ENCODE measurements at places on chromosomes 4 and X. TPM values are rescaled to one million over a fixed set of nuclear protein-coding genes. Genes with fewer than 3 reads are reported as not detected.

DMP1 gene
- not detected for total RNA-seq

PPP2R2C gene
- total RNA-seq = not detected

CAMK2D gene
- 92.9 TPM for total RNA-seq

FGF13 gene
- 2.2 TPM for total RNA-seq

COX7B2 gene
- total RNA-seq = not detected

F9 gene
- not detected for total RNA-seq

FAM149A gene
- total RNA-seq = 7.0 TPM

SSX2B gene
- total RNA-seq = not detected

PPEF2 gene
- not detected for total RNA-seq

CCDC110 gene
- 2.0 TPM for total RNA-seq

RAB41 gene
- not detected for total RNA-seq

FAM9C gene
- under 0.01 TPM for total RNA-seq

SLIT2 gene
- total RNA-seq = 26.4 TPM

EVC2 gene
- total RNA-seq = 12.9 TPM

PABPC4L gene
- 1.5 TPM for total RNA-seq

SLC7A11 gene
- total RNA-seq = 69.1 TPM

BCLAF3 gene
- total RNA-seq = 6.1 TPM

DRD5 gene
- total RNA-seq = not detected

SPIN4 gene
- 0.92 TPM for total RNA-seq

BMP3 gene
- under 0.01 TPM for total RNA-seq

MAGEH1 gene
- total RNA-seq = 36.7 TPM

TDO2 gene
- total RNA-seq = 0.92 TPM

TRIM60 gene
- total RNA-seq = not detected

CHST7 gene
- total RNA-seq = 9.3 TPM

VSIG4 gene
- not detected for total RNA-seq

TCP11X2 gene
- not detected for total RNA-seq

ENPP6 gene
- 0.09 TPM for total RNA-seq

RHOXF1 gene
- not detected for total RNA-seq

GIMD1 gene
- not detected for total RNA-seq

ACE2 gene
- total RNA-seq = under 0.01 TPM

PPP4R3C gene
- total RNA-seq = not detected

NAA15 gene
- 22.2 TPM for total RNA-seq

TEX13D gene
- total RNA-seq = not detected

STPG2 gene
- 0.14 TPM for total RNA-seq

TRIM61 gene
- total RNA-seq = 2.1 TPM

GAGE12E gene
- not detected for total RNA-seq

GPC3 gene
- total RNA-seq = 1.9 TPM

TLR7 gene
- not detected for total RNA-seq

PCSK1N gene
- 0.09 TPM for total RNA-seq

CTAG1B gene
- not detected for total RNA-seq

CLTRN gene
- total RNA-seq = 0.28 TPM

GAGE2A gene
- not detected for total RNA-seq

DDIT4L gene
- total RNA-seq = 5.9 TPM

C4orf17 gene
- not detected for total RNA-seq

UTP3 gene
- 15.4 TPM for total RNA-seq

P2RY4 gene
- 0.18 TPM for total RNA-seq

GRPR gene
- total RNA-seq = under 0.01 TPM

SSX4 gene
- total RNA-seq = not detected

DUSP9 gene
- total RNA-seq = not detected

BMPR1B gene
- 0.14 TPM for total RNA-seq

UBE2A gene
- total RNA-seq = 18.5 TPM

CCKAR gene
- 0.57 TPM for total RNA-seq

SPANXB1 gene
- not detected for total RNA-seq

NIPAL1 gene
- total RNA-seq = under 0.01 TPM

RBMX2 gene
- total RNA-seq = 37.5 TPM

CYTL1 gene
- total RNA-seq = 3.1 TPM

AKAP4 gene
- not detected for total RNA-seq

LYAR gene
- total RNA-seq = 7.7 TPM

HMX1 gene
- total RNA-seq = not detected

Data from smooth muscle cell of bladder (primary cell).